ENCODE measurements at places on chromosomes 5 and 9.
A peak's percentile ranks its signal among the peaks of the same experiment; 100 is the strongest.

DNA sequence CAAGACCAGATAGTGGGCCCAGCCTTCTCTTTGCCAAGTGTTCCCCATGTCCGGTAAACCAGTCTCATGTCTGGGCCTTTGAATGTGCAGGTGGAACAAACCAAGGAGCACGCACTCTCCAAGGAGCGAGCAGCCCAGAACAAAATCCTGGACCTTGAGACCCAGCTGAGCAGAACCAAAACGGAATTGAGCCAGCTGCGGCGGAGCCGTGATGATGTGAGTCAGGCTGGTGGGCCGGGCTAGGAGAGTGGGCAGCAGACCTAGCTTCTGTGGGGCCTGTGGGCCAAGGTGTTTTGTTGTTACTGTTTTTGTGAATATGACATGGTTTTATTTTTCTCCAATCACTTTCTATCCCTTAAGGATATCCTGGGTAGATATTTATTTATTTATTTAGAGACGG lies 5.6 kb upstream of the GLE1 start:
- DNase-seq = no peak

GRCh38 chr5:51091816-51092215 lies 291.4 kb upstream of the ISL1 start:
- no peak for DNase-seq

- DNase-seq = no peak
These were observed 20.1 kb downstream of the ISOC1 start for GRCh38 chr5:129114539-129115193.

GRCh38 chr9:15086156-15086763 lies 176.0 kb upstream of the FREM1 start:
- DNase-seq = no peak

GRCh38 chr9:134666208-134666607 lies 24.6 kb downstream of the COL5A1 start:
- DNase-seq = no peak

- peak; percentile 96 for DNase-seq
These were observed 42.5 kb upstream of the ROR2 start for GRCh38 chr9:91992461-91993041.

GRCh38 chr9:21778304-21778703 lies 24.1 kb upstream of the MTAP start:
- DNase-seq = peak; percentile 84

GRCh38 chr5:65986796-65987195 lies 60.4 kb downstream of the ERBIN start:
- no peak for DNase-seq

- DNase-seq = no peak
These were observed 111.8 kb downstream of the GCNT1 start for GRCh38 chr9:76570826-76571225.

DNA sequence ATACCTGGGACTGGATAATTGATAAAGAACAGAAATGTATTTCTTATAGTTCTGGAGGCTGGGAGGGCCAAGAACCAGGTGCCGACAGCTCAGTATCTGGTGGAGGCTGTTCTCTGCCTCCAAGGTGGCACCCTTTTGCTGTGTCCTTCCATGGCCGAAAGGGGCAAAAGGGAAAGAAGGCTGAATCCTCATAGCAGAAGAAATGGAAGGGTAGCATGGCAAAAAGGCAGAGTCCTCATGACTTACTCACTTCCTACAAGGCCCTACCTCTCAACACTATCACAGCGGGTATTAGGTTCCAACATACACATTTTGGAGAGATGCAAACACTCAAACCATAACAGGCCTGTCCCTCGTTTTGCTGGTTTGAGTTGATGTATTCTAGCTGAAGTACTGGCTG lies 25.1 kb upstream of the MED10 start:
- no peak for DNase-seq

DNA sequence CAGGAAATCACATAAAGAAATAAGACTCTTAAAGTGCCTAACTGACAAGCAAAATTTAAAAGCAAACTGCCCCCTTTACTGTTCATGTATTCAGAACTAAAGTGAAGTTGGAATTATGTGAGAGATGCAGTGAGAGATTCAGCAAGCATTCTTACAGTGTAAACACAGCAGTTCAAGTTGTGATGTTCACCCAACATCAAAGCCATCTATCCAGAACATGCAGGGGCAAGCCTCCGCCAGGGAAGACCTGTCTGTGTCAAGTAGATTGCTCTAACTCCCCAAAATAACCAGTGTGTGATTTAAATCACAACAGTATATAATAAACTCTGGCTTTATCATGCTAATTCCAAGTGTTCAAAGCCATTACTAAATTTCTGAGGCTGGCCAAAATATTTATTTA lies 233.3 kb downstream of the BNC2 start:
- DNase-seq = no peak

DNA sequence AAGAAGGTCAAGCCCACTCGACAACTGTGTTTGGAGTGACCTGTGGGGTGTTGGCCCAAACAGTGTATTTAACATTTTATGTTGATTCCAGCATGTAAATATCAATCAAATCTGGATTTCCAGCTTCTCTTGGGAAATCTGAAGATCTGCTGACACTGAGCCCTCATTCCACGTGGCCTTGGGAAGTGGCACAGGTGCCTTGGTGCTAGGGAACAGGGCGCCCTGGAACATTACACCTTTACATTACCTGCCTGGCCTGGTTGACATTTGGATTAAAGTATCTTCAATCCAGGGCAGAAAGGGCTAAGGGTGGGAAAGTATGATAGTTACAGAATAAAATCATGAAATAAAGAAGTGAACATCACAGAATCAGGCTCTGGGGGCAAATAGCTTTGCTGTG lies 84.9 kb upstream of the CTSL start:
- DNase-seq = no peak

DNA sequence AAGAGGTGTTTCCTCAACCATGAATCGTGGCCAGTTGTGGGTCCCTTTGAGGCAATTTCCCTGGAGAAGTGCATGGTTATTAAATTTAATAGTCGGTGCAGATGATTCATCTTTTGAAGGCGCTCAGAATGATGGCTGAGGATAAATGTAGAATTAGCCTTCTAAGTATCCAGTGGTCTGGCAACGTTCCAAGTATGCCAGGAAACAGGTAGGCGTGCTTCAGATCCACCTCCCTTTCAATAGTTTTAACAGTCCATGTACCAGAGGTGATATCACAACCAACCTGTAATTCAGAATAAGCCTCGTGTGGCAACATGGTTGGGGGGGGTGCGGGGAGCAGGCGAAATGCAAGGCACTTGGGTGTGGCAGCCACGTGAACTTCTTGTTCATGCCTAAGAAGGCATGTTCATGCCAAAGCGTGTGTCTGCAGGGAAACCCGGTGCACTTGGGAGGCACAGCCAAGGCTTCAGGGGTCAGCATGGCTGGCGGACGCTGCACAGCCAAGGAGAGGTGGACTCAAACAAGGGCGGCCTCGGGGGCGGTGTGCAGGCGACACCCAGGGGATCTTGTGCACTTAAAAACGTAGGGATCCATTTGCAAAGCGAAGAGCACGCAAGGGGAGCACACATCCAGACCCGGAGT lies 5.2 kb upstream of the NKD2 start:
- DNase-seq = no peak

- DNase-seq = peak; percentile 52
These were observed 203.4 kb downstream of the MCTP1 start for GRCh38 chr5:95081500-95081960.

GRCh38 chr5:2806176-2806575 lies 54.7 kb upstream of the IRX2 start:
- no peak for DNase-seq

DNA sequence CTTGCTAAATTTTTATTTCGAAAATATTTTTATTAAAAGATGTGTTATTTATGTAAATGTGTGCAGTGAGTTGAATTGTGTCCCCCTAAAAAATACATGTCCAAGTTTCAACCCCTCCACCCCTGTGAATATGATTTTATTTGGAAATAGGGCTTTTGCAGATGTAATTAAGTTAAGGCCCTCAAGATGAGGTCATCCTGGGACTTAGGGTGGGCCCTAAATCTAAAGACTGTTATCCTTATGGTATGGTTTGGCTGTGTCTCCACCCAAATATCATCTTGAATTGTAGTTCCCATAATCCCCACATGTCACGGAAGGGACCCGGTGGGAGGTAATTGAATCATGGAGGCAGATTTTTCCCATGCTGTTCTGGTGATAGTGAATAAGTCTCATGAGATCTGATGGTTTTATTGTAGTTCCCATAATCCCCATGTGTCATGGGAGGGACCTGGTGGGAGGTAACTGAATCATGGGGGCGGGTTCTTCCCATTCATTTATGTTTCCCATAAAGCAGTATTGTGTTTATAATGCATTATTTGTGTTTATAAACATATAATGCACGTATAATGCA lies 1.5 kb upstream of the TMED7 start:
- DNase-seq = no peak

GRCh38 chr5:102855681-102856388 lies 100.7 kb downstream of the PAM start:
- DNase-seq = no peak

- DNase-seq = no peak
These were observed 213.5 kb downstream of the DENND1A start for GRCh38 chr9:123716339-123716945.

DNA sequence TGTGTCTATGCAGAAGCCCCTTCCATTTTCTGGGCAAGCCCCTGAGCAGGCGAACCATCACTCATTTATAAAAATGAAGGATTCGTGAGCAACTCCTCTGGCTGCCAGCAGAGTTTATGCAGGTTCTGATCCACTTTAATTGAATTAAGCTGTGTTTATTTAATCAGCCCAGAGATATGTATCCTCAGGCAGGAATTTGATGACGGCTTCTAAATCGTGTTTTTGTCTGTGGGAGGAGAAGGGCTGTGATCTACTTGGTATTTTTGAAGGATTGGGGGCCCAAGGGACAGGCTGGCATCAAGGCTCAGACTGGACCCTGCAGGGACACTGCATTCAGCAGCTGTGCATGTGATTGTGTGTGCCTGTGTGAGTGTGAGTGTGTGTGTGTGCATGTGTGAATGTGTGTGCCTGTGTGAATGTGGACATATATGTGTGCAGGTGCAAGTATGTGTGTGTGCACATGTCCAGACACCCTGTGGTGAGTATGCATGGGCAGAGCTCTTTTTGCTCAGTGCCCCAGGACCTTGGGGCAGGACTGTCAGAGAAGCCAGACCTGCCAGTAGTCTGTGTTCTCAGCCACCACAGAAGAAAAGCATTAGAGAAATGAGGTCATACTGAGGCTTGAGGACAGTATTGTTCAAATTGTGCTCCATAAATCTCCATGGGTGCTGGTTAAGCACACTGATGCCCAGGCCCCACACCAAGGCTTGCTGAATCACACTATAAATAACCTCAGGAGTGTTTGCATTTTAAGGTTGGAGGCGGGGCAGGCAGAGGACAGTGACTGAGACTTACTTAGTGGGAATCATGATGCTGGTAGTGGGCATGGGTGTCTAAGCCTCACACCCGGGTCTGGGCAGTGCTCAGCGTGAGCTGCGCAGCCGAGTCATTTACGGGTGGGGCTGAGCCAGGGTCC lies 164.0 kb downstream of the CARTPT start:
- DNase-seq = no peak

DNA sequence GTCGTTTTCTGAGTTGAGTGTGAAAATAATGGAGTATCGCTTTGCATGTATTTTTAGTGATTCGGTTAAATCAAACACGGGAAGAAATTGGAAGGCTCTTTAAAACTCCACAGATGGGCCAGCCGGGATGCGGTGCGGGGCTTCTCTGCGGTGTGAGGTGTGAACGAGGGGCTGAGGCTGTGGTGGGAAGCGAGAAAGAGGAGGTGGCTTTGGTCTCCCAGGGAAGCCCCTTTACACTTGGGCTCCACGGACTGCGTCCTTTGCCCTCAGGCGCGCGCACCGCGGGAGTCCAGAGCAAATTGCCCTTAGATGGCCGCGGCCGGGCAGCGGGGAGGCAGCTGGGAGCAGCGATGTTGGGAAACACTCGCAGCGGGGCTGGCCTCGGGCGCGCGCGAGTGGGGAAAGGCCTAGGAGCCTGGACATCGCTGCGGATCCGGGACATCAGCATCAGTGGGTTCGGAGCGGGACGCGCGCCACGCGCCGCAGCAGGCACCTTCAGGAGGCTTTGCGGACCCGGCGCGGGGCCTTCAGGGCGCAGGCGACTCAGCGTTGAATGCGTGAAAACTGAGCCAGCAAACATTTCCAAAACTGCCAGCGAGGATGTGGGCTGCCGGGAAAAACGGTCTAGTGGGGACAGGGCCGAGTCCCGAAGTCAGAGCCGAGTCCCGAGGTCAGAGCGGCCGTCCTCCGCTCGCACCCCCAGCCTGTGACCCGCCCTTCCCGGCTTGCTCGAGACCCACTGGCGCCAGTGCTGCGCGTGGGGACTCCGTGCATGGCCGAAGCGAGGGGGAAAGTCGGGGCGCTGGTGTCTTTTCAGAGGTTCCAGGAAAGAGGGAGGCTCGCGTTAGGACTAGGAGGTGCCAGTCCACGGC lies 6.5 kb downstream of the IRX1 start:
- no peak for DNase-seq

- no peak for DNase-seq
These were observed 27.1 kb downstream of the LHX6 start for GRCh38 chr9:122201641-122202040.

- DNase-seq = no peak
These were observed 40.7 kb downstream of the ACOT12 start for GRCh38 chr5:81353189-81353588.

DNA sequence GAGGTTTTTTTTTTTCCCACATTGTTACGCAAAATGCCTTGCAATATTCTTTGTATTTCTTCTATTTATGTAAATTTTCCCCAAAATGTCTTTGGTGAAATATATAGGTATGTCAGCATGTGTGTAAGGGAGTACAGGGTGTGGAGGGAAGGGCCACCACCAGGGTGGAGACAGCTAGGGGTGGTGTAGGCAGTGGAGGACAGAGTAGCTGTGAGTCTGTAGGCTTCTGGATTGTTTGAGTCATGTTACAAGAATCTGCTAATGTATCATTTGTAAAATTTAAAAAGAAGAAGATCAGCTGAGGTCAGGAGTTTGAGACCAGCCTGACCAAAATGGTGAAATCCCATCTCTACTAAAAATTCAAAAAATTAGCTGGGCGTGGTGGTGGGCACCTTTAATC lies 175.5 kb downstream of the NXNL2 start:
- DNase-seq = no peak

- no peak for DNase-seq
These were observed 9.5 kb downstream of the OTP start for GRCh38 chr5:77628840-77629508.

DNA sequence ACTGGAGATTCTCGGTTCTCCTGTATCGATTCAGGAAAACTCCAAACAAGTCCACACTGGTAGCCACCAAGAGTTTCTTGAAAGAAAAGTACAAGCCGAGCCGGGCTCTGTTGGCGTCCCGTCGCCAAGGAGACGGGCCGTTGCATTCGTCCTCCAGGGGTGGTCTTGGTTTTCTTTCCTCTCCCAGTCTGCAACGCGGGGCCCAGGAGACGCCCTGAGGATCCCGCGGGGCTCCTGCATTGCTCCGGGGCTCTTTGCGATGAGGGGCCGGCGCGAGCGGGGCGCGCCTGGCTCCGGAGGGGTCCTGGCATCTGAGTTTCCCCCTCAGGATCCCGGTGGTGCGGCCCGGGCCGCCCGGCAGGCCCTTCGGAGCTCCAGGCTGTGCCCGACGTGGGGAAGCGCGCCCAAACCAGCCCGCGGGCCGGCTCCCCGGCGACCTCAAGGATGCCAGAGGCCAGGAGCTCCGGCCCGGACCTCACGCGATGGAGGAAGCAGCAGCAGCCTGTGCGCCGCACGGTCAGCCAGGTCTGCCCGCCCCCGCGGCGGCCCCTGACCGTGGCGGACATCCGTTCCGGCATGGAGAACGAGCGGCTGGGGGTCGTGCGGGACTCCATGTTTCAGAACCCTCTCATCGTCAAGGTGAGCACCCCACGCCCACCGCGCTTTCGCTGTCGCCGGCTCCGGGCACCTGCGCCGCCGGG lies at the start of gene CFAP77:
Gene CFAP77, plus strand, starts transcription at position 384 of the 701 bp plus-strand sequence. Its CDS starts 61 bp downstream, at position 445.
- peak; percentile 21 for DNase-seq
